ENCODE measurements at places on chromosomes 5 and 9.

GRCh38 chr5:140356853-140357725 lies 2.9 kb upstream of the SLC4A9 start:
- DNase-seq: no peak

- peak; percentile 56 for DNase-seq
These were observed 188.6 kb downstream of the FSTL4 start for GRCh38 chr5:133423618-133424282.

DNA sequence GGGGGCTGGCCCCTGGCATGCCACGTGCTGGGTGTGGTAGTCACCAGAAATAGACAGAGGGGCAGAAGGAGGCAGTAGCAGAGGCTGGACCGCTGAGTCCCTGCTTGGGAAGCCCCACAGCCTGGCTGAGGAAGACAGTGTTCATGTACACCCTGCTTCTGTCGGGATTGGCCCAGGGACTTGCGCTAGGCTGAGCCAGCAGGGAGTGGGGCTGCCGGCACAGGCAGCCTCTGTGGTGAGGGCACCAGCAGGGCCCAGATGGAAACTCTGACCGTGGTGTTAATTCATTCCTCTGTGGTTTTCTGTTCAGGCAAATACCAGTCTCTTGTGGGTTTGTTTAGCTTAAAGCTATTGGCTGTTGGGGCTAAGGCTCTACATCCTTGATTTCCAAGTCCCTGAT lies 108.6 kb upstream of the RAD23B start:
- no peak for DNase-seq

- DNase-seq: no peak
These were observed 57.1 kb upstream of the IZUMO3 start for GRCh38 chr9:24602693-24603352.

DNA sequence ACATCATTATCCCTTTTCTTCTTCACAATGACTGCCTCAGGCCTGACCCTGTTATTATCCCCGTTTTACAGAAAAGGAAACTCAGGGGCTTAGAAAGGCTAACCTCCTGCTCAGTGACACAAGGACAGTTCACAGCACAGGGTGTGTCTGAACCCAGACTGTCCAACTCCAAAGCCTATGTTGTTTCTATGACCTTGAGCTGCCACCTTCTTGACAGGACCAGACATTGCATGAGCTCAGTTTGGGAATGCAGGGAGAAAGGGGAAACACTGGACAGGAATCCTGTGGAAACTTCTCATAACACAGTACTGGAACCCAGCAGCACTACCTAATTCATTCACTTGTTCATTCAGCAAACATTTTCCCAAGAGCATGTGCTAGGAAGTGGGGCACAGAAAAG lies 472.8 kb downstream of the CDK5RAP2 start:
- DNase-seq: no peak

GRCh38 chr5:145913701-145914100 lies 22.7 kb upstream of the SH3RF2 start:
- no peak for DNase-seq

DNA sequence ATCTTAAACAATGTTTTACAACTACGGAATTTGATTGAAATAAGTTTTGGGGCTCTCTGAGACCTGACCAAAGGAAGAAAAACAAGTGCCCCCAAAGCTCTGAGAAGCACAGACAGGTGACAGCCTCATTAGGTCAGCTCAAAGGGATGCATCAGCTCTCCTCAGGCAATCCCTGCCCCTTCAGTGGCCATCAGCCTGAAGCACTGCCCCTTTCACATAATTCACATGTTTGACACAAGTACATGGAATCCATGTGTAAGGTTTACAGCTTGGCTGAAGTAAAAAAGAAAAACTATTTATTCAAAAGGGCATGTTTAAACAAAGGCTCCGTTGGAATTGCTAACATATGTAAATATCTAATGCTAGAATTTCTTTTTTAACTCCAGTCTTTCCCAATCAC lies 56.3 kb downstream of the TSSK1B start:
- no peak for DNase-seq

- no peak for DNase-seq
These were observed 6.0 kb downstream of the SFXN1 start for GRCh38 chr5:175484322-175484721.

DNA sequence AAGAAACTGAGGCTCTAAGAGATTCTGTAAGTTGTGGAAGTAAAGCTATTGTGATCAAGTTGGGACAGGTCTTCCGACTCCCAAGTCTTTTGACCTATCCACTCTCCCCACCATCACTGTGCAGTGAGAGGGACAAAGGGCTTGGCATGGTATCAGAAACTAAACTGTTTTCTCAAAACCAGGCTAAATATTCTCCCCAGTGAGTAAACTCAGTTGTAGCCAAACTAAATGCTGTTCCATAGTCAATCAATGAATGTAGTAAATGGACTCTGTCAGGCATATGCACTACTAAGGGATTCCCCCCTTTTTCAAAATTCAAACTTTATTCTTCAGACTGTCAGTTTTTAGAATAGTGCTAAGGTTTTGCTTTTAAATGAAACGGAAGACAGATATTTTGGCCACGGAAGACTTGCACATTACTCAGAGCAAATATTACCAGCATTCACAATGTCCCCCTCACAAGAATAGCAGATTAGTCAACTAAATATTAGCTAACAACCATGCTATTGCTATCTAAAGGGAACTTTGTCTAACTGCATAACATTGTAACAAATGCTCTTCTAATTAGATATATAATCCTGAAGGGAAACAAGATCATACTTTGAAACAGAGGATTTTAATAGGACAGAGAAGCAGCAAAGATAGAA lies 7.1 kb downstream of the PRKAA1 start:
- DNase-seq: no peak

DNA sequence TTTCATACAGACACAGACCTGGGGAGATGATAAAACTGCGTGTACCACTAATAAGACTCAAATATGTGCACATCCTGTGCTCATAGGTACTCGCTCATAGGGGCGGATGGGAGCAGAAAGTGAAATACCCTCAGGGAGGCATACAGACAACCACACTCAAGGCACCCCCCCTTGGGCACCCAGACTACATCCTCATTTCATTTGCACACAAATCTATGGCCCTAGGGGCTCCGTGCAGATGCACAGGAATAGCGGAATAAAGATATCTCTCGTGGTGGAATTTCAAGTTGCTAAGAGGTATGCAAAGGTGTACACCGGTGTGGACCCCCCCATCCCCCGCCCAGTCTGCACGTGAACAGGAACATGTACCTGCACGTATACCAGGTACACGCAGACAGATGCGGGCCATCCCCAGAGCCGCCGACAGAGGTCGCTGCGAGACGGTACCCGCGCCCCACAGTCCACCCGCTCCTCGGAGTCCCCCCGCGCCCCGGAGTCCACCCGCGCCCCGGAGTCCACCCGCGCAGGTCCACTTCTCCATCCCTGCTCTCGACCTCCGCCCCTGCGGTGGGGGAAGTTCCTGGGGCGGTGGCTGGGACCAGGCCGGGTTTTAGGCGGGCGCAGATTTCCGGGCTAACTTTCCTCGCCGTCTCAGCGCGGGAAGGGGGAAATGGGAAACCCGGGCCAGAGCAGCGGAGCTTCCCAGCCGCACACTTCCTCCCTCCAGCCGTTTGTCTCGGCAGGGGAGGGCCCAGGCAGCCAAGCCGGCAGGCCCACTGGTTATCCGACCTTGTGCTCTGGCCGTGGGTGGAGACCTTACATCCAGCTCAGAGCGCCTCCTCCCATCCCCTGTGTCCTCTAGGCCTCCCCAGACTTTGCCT lies 1.0 kb upstream of the IL12B start:
- peak; percentile 56 for DNase-seq

DNA sequence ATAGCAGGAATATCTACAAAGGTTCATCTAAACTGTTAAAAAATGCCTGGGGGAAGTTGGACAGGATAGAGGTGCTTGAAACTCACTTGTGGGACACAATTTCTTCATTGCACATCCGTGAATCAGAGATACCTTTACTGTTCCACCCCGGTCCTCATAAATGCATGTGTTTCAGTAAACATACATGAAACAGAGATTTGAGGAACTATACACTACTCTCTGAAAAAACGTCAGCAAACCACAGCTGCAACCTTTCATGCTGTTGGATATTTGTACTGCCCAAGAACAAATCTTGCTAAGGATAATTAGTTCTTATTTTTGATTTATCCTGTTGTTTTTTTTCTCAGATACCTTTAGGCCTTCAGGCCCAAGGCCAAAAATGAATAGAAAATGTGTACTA lies 337.3 kb downstream of the KDM4C start:
- no peak for DNase-seq

DNA sequence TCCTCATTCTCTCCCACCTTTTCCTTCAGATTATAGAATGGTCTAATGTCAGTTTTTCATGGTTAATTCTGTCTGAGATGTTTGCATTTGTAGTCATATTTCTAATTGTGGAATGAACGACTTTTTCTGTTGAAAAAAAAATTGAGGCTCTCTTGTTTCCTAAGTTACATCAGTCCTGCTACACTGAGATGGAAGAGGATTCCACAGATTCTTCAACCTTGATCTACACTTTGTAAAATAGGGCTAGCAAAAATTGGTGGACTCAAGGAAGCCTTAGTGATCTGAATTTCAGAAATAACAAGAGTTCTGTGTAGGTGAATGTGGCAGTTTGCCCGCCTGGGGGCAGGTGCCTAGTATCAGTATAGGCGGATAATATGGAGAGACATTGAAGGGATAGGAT lies 51.9 kb downstream of the ERBIN start:
- no peak for DNase-seq

GRCh38 chr5:93741136-93741811 lies at the start of gene POU5F2:
Gene POU5F2, minus strand, starts transcription at chr5:93741600. Its CDS starts 37 bp downstream, at chr5:93741563.
- DNase-seq: no peak

- no peak for DNase-seq
These were observed 1.7 kb upstream of the ZSWIM6 start for GRCh38 chr5:61330341-61330844.

GRCh38 chr9:8961186-8961851 lies 1161.7 kb upstream of the DMAC1 start:
- no peak for DNase-seq

DNA sequence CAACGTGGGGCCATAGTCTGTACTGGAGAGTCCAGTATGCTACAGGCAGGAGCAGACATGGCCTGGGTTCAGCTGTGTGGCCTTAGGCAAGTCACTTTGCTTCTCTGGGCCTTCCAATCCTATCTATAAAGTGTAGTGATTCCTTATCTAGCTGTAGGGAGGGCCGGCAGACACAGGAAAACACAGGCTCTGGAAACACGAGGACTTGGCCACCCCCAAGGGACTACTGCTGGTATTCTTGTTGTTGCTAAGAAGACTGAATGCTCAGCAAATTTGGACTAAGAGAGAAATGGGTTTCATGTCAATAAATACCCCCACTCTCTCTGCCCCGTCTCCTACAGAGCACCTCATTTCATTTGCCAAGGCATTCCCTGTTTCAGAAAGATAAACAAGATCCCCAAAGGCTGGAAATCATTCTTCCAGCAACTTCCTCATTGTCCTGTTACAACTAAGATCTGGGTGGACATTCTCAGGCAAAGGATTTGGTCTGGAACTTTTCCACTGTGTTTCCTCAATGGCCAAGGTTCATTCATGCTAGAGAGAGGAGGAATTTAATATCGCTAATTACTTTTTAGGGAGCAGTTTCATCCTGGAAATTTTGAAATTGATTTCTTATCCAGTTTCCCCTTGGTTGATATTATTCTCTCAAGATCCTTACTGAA lies 105.8 kb downstream of the GABBR2 start:
- no peak for DNase-seq

DNA sequence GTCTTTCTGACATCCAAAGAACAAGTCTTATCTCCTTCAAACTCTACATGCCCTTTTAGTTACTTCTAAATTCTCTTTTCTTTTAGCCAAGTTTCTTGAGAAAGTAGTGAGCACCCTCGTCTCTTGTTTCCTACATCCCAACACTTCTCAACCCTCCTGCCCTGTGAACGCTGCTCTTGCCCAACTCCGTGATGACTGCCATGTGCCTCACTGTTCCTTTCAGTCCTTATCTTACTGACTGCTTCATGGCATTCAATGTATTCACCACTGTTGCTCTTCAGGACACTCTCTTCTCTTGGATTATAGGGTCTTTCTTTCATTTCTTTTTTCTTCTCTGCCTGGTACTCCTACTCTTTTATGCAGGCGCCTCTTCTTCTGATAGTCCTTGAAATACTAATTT lies 14.8 kb downstream of the C9 start:
- DNase-seq: no peak

- no peak for DNase-seq
These were observed 320.1 kb downstream of the MLLT3 start for GRCh38 chr9:20302197-20302596.

DNA sequence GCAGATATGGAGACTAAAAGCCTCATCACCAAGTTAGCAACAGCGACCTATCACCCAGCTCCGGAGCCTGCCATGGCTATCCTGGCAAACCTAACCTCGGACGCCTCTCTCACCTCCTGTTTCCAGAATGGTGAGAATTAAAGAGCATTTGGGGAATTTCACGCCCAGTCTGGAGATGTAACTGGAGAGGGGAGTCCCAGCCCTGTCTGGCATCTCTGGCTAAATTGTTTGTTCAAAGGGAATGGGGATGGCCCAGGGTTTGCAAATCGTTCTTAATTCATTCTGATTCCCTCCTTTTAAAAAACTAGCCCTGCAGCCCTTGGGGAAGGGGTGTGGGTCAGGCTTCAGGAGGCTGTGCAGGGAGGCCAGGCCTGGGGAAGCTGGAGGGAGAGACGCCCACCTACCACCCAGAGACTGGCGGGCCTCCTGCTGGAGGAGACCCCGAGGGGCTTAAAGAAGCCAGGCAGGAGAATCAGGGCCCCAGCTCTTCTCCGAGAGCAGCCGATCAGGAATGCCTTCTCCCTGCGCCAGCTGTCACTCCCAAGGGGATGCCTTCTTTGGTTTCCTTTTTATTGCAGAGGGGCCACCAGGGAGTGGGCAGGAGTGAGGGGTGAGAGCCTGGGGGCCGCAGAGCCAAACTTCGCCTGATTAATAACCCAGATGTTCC lies 964 bp upstream of the COL5A1 start:
- DNase-seq: no peak

GRCh38 chr5:142527664-142528295 lies 158.1 kb downstream of the FGF1 start:
- no peak for DNase-seq

DNA sequence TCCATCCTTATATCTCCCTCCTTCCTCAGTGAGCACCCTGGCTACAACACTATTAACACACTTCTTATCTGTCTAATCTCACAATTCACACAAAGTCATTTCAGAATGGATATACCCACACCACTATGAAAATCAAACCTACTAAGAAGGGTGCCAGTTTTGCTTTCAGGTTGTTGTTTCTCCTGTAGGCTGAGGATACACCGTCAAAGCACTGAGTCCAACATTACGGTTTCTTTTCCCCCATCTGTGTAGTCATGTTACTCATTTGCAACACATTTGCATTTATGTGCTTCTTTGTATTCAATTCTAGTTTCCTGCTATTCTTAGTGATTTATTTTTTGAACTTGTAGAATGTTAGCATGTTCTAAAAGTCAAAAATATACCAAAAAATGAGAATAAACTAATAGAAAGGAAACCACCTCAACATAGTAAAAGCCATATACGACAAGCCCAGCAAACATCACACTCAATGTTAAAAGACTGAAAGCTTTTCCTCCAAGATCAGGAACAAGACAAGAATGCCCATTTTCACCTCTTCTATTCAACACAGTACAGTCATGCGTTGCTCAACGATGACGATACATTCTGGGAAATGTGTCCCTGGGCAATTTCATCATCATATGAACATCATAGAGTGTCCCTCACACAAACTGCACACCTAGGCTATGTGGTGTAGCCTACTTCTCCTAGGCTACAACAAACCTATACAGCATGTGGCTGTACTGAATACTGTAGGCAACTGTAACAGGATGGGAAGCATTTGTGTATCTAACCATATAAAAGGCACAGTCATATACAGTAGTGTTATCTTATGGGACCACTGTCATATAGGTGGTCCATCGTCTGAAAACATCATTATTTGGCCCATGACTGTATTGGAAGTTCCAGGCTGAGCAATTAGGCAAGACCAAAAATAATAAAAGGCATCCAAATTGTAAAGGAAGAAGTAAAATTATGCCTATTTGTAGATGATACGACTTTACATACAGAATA lies 6.3 kb downstream of the ROR2 start:
- no peak for DNase-seq

Measured in stimulated activated CD4-positive, alpha-beta T cell treated with anti-CD3 and anti-CD28 coated beads, Interleukin-15, amount 100 ng/mL, for 1 hour (primary cell).